Dermis blood vessel endothelial cell (primary cell): ENCODE measurements at places on chromosomes 2 and 18. TPM values are rescaled to one million over a fixed set of nuclear protein-coding genes. Genes with fewer than 3 reads are reported as not detected.

PLGLB1 gene
- 0.84 and 2.6 TPM in 2 replicates for total RNA-seq

GRCh38 chr2:65969161-65969560 lies 465.8 kb upstream of the MEIS1 start:
- DNase-seq: no peak

DNA sequence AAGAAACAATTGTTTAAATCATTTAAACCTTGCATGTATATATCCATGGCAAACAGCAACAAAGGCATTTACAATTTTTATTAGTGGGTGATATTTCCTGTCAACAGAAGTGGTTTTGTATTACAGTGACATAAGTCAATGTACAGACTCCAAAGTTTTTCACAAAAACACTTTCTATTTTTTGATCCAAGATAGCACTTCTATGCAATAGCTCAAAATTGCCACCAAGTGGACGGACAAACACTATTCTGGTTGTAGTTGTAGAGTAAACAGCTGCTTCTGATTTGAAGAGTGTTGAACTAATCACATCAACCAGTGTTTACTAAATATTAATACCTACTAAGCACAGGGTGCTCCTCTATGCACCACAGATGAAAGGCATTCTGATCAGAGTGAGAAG lies 421.4 kb downstream of the NCKAP5 start:
- no peak for DNase-seq

DNA sequence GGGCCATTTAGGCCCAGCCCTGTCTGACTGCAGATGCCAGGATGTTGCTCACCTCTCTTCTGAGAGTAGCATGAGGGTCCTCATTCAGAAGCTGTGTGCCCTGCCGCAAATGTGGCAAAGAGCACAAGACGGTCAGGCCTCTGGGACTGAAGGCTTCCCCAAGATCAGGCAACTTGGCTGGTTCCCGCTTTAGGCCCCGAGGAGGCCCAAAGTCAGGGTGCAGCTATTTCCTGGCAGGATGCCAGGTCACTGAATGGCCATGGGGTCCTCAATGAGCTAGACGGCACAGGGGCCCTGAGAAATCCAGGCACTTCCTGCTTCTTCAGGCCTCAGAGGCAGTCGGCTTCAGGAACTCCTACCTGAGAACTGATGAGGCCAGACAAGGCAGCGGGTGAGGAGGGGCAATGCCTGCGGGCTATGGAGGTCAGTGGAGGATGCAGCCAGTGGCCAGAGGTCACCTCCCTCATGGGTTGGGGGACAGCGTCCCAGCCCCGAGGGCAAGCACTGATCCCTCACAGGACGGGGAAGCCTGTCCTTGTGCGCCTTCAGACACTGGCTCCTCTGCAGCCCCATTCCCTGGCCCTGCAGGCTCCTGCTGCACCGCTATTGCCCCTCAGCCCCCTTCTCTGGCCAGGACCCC lies 44.9 kb downstream of the LMAN2L start:
- DNase-seq: no peak

PAIP2B gene
- 1.5 and 1.9 TPM in 2 replicates for total RNA-seq

- DNase-seq: no peak
These were observed 118.4 kb upstream of the TPO start for GRCh38 chr2:1294900-1295299.
